Memory B cell (primary cell): ENCODE measurements at places on chromosomes 16 and 17.

- DNase-seq: peak; percentile 21
Observed at GRCh38 chr16:11799509-11800381, 2.7 kb upstream of the ZC3H7A start.

DNA sequence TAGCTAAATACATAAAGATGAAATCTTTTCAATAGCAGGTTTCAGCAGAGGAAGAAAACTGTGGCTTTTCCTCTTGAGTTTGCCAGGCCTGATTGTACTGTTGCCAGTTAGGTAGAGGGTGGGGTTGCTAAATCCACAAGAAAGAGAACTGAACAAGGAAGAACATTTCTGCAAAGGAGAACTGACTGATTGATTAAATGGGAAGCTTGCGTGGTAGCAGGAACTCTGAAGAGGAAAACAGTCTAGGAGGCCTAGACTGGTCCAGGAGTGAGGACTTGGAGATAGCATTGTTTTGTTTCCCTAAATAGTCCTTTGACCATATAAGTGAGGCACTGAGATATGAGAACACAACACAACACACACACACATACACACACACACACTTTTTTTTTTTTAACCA lies 18.8 kb downstream of the LRRC36 start:
- no peak for DNase-seq

GRCh38 chr16:72142476-72142875 lies 29.5 kb downstream of the PMFBP1 start:
- no peak for DNase-seq

DNA sequence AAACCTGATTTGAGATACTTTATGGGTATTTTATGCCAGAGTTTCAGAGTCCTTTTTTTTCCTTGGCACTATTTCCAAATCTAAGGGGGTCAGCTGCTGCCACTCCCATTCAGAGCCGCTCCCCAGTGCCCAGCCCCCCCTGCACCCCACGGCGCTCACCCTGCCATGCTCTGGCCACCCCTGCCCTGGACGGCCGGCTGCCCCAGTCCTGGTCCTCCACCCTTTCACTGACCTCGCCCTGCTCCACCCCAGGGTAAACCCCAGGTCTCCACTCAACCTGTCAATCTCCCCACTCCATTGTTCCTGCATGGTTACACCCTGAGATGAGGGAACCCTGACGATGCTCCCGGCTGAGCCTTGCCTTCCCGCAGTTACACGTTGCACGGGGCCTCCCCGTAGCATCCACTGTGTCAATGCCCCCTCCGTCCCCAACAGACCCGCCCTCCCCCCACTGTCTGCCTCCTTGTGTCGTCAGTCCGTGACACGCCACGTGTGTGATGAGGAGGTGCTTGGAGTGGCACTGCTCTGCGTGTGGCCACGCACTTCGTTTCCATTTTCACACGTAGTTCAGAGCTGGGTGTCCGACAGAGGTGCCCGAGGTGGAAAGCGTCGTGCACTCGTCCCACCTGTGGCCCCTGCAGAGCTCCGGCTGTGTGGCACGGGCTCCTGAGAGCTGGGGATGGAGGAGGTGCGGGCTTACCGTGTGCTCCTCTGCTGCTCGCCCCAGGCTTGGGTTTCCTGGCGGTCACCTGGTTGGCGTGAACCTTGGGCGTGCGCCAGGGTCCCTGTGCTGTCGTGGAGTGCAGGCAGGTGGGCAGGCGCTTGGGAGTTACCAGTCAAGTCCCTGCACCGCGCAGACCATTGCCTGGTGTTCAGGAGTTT lies 116.5 kb downstream of the BANP start:
- no peak for DNase-seq

DNA sequence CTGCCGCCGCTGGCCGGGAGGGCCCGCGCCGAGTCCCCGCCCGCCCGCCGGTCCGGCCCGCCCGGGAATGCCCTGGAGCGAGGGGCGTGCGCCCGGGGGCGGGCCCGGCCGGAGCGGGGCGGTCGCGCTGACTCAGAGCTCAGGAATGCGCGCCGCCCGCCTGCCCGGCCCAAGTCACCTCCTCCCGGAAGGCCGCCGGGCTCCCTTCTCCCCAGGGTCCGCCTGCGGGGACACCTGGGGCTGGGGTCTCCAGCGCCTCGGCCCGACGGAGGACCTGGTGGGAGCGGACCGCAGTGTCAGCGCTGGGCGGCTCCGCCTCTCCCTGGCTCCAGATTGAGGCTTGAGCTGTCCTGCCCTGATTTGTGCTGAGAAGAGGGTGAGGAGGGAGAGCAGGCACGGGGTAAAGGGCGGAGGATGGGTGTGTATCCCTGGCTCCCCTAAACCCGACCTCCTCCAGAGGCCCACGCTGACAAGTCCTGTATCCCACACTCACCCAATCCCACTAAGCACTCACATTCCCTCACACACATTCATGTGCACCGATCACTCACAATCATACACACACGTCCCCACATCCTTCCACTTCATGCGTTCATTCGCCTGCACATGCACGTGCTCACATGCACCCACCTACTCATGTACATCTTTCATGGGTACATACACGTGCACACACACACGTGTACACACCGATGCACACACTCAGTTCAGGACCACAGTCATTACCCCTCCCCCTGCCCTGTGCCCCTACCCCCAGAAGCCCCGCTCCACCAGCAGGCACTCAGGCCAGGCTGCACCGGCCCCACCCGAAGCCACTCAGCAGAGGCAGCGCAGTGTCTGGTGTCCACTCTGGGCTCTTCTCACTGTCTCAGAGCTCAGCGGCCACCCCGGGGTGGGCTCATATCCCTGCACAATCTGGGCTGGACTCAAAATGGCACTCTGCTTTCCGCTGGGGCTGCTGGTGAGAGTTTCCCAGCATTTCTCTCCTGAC lies at the start of gene RHBDF1:
RHBDF1 (minus strand) TSS at position 71 of the 988 bp plus-strand sequence. CDS start 7,616 bp downstream, outside the sequence.
- DNase-seq: no peak

DNA sequence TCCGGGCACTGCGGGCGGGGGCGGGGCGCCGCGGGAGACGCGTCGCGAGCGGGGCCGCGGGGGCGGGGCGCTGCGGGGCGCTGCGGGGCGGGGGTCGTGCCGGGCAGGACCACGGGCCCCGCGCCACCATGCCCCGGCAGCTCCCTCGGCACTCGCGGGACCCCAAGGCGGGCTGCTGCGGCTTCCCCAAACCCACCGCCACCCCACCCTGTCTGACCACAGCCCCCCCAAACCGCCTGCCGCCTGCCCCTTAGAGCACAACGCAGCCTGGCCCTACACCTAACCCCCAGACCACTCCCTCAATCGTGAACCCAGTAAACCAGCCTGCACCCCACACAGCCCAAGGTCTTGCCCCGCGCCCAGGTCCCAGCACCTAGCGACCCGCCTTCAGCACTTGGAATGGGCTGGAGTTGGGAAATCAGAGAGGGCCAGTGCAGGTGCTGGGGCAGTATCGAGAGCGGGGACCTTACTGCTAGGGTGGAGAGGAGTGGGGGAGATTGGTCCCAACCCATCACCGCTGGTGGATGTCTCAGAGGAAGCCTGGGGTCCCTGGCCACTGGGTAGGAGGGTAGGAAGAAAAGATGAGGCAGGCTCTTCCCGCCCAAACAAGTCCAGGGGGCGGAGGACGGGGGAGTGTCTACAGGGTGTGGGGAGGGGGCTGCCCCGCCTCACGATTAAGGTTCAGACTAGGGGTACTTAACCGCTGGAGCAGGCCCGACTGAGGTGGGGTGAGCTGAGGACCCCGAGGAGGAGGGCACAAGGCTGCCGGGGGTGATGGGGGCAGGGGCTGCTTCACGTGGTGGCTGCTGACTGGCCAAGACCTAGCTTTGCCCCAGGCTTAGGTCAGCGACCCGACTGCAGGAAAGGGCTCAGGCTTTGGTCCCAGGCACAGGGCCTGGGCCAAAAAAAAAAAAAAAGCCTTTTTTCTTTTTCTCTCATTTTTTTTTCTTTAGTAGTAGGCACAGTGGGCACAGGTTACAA lies 539 bp upstream of the VAMP2 start:
- no peak for DNase-seq

GRCh38 chr16:84446596-84447392 lies 57.7 kb downstream of the MEAK7 start:
- DNase-seq: no peak

GRCh38 chr17:43389046-43389947 lies 9.5 kb upstream of the ARL4D start:
- DNase-seq: peak; percentile 80

GRCh38 chr16:19142939-19143598 lies 25.0 kb upstream of the SYT17 start:
- DNase-seq: no peak

DNA sequence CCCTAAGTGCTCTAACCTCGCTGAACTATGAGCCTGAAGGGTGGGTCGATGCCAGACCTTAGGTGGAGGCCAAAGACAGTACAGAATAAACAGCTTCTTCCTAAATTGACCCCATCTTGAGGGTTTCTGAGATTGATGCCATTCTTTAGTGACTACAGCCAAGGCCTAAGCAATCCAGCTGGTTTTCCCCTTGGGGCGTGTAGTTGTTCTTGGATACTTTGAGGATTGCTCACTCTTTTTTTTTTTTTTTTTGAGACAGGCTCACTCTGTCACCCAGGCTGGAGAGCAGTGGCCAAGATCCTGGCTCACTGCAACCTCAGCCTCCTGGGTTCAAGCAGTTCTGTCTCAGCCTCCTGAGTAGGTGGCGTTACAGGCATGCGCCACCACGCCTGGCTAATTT lies 2.0 kb downstream of the OVCA2 start:
- no peak for DNase-seq

DNA sequence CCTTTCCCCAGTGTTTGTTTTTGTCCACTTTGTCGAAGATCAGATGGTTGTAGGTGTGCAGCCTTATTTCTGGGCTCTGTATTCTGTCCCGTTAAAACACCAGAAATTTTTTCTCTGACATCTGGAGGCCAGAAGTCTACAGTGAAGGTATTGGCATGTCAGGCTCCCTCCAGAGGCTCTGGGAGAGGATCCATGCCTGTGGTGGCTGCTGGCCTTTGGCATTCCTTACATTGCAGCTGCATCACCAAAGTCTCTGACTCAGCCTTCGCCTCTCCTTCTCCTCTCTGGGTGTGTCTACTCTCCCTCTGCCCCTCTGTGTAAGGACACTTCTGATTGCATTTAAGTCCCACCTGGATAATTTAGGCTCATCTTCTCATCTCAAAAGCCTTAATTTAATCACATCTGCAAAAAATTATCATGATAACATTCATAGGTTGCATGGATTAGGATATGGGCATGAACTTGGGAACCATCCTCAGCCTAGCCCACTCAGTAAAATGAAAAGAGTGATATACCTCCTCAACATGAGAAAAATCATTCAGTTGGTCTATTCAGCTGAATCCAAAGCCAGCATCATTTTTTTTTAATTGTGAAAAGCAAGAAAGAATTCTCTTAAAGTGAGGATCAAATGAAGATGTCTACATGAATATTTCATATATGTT lies 78.0 kb downstream of the MAP2K6 start:
- DNase-seq: no peak

DNA sequence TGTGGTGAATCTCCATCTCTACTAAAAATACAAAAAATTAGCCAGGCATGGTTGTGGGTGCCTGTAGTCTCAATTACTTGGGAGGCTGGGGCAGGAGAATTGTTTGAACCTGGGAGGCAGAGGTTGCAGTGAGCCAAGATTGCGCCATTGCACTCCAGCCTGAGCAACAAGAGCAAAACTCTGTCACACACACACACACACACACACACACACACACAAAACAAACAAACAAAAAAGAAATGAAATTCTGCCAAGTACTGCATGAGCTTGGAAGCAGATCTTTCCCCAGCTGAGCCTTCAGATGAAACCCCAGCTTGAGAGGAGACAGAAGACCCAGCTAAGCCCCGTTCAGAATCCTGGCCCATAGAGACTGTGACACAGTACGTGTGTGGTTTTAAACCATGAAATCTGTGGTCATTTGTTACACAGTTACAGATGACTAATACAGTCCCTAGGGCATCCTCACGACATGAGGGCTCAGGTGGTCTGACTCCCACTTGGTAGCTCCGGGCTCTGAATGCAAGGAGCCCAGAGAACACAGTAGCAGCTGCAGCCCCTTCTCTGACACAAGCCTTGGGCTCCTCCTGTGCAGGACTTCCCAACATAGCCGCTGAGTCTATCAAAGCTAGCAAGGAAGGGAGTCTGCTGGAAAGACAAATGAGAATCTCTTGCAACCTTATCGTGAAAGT lies 132.8 kb downstream of the SEC14L1 start:
- no peak for DNase-seq

DNA sequence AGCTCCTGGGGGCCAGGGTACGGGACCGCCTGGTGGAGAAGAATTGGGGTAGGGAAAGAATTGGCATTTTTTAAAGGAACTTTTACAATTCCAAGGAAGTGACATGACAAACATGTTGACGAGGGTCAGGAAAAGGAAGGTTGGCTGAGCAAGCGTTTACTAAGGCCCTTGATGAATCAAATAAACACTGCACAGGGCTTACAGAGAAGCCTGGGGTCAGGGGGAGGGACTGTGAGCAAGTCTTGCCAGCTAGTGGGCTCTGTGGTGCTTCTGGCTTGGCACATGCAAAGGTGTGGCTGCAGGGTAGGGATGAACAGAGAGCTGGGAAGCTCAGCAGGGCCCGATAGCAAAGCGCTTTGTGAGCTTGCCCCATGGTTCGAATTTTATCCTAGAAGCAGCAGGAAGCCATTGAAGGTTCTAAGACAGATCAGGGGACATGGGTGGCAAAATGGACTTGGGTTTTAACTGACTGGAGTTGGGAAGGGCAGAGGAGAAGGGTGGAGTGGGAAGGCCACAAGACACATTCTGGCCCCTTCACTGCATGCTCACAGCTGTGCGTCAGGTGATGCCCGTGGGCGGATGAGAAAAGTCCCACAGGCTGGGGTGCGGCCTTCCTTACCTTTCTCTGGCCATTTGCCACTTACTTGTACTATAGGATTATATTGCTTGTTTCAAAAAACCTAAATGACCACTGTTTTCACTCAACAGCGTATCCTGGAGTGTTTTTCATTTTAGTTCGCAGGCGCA lies 117.8 kb downstream of the SOCS1 start:
- DNase-seq: no peak

GRCh38 chr17:62760059-62760944 lies 47.8 kb downstream of the MARCHF10 start:
- no peak for DNase-seq

GRCh38 chr16:17382949-17383863 lies 87.6 kb downstream of the XYLT1 start:
- DNase-seq: no peak

DNA sequence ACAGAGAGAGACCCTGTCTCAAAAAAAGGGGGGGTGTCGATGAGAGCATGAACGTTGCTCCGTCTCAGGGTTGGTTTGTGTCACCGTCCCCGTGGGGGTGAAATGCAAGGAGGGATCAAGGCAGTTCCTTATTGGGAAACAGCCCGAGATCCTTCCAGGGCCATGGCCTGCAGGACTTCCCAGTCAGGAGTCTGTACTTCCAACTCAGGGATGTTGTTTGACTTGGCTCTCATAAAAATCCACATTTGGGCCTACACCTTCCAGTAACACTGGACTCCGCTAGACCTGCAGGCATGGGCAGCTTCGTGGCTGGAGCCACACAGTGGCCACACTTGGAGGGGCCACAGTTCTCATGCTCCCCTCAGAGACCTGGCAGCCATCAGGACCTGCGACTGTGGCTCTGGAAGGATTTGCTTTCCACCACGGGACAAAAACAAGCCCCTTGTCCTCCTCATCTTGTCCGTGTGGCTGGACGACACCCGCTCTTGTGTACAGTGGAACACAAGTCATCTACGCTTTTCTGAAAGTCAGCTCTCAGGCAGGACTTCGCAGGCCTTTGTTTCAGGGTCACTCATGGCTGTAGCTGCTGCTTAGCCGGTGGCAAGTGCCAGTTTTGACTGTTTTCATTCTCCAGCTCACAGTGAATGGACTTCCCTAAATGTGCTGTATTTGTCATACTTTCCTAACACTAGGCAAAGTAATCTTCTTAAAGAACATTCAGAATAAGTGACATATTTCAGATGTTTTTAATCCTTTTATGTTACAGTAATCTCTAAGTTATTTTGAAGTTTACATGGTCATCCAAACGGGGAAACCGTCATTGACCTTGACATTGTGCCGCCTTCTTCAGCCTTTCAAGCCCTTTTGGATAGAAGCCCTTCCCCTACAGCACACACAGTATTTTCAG lies 24.2 kb upstream of the IL17C start:
- DNase-seq: no peak
